Fibroblast of lung (primary cell): ENCODE measurements at places on chromosomes 16 and 17. TPM values are rescaled to one million over a fixed set of nuclear protein-coding genes. Genes with fewer than 3 reads are reported as not detected.
A peak's percentile ranks its signal among the peaks of the same experiment; 100 is the strongest.

- peak; percentile 42 for DNase-seq
- no peaks in the 10 kb centered on the region for H3K36me3 ChIP-seq
- no peaks in the 10 kb centered on the region for H3K27me3 ChIP-seq
Observed at GRCh38 chr17:2924211-2924610, 128.0 kb downstream of the RAP1GAP2 start.

DNA sequence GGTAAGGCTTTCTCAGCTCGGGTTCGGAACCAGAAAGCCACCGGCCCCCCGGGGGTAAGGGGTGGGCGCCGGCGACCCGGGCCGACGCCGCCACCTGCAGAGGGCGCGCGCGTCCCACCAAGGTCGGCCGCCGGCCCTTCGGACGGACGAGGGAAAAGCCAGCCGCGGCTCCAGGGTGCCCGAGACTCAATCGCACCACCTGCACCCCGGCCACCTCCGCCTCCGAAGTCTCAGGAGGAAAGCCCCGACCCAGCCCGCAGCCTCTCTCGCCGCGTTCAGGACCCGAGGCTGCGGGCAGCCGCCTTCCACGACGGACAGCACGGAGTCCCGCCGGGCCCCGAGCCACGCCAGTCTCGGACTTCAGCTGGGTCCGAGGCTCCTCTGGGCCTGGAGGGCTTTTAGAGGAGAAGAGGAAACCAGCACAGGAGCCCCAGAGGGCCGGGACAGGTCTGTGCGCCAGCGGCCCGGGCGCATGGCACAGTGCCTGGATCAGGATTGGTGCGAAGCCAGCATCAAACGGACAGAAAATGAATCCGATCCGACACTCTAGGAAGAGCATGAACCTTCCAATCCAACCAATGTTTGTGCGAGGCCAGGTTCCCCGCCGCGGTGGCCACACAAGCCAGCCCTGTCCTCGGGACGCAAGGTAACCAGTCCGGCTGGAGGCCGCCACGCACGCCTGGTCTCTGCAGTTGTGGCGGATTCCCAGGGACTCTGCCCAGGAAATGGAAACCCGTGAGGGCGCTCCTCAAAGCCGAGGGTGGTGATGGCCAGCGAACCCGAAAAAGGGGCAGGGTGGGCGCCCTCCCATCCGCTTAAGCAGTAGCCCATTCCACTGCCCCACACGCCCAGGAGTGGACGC lies 6.7 kb downstream of the CBX8 start:
- peaks cover 5% of the 10 kb centered on the region for H3K36me3 ChIP-seq
- peaks cover 38% of the 10 kb centered on the region for H3K27me3 ChIP-seq

- no peak overlapping the region for H3K27ac ChIP-seq
- DNase-seq = no peak
- no peaks in the 10 kb centered on the region for H3K36me3 ChIP-seq
- H3K4me3 ChIP-seq = no peak overlapping the region
- no peaks in the 10 kb centered on the region for H3K27me3 ChIP-seq
Observed at GRCh38 chr16:47387026-47387734, 73.7 kb downstream of the ITFG1 start.

- H3K36me3 ChIP-seq = peaks cover 2% of the 10 kb centered on the region
- no peaks in the 10 kb centered on the region for H3K27me3 ChIP-seq
- no peak overlapping the region for H3K27ac ChIP-seq
- DNase-seq = no peak
Observed at GRCh38 chr17:81084680-81085419, 49.9 kb downstream of the BAIAP2 start.

GRCh38 chr17:51228161-51228560 lies 31.7 kb downstream of the MBTD1 start:
- no peaks in the 10 kb centered on the region for H3K36me3 ChIP-seq
- no peaks in the 10 kb centered on the region for H3K27me3 ChIP-seq
- H3K4me3 ChIP-seq = no peak overlapping the region
- H3K27ac ChIP-seq = no peak overlapping the region
- DNase-seq = peak; percentile 82

- H3K36me3 ChIP-seq = no peaks in the 10 kb centered on the region
- no peak for DNase-seq
- no peaks in the 10 kb centered on the region for H3K4me1 ChIP-seq
- H3K4me3 ChIP-seq = no peak overlapping the region
- H3K27ac ChIP-seq = no peak overlapping the region
Observed at GRCh38 chr17:39045948-39046679, 78.9 kb upstream of the FBXO47 start.

DNA sequence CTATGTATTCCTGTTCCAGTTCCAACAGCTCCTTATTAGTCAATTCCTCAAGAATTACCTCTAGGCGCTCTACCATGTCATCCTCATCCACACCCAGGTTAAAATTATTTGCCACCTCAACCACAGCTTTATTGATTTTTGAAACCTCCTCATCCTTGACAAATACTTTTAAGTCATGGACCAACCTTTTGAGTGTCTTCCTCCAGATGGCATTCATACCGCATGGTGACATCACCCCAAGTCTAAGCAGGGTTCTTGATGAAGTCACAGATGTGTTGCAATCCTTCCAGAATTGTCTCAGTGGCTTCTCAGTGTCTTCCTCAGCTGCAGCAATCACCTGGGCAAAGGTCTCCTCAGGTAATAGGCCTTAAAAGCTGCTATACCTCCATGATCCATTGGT lies 40.1 kb downstream of the BCL7C start:
- no peak for DNase-seq
- H3K4me3 ChIP-seq = no peak overlapping the region
- no peaks in the 10 kb centered on the region for H3K36me3 ChIP-seq
- H3K27ac ChIP-seq = no peak overlapping the region

The SDR42E1 gene
- 0.77 and 1.8 TPM in 2 replicates for total RNA-seq

The TP53TG3B gene
- total RNA-seq = not detected in 2 replicates

The HSD3B7 gene
- 32.9 and 47.9 TPM in 2 replicates for total RNA-seq

The C1QTNF8 gene
- total RNA-seq = not detected in 2 replicates

The MYH3 gene
- 0.50 and 0.51 TPM in 2 replicates for total RNA-seq

The PPP1R27 gene
- under 0.01 TPM in 1 of 2 replicates, not detected in the other for total RNA-seq

The FOXN1 gene
- not detected in 2 replicates for total RNA-seq

The C16orf74 gene
- 5.4 and 6.4 TPM in 2 replicates for total RNA-seq
